Activated CD4-positive, alpha-beta T cell treated with anti-CD3 and anti-CD28 coated beads for 4 hours (primary cell): ENCODE measurements at places on chromosomes 2 and 18.

GRCh38 chr18:77025831-77026363, 106.7 kb downstream of the MBP start:
- no peak for DNase-seq

DNA sequence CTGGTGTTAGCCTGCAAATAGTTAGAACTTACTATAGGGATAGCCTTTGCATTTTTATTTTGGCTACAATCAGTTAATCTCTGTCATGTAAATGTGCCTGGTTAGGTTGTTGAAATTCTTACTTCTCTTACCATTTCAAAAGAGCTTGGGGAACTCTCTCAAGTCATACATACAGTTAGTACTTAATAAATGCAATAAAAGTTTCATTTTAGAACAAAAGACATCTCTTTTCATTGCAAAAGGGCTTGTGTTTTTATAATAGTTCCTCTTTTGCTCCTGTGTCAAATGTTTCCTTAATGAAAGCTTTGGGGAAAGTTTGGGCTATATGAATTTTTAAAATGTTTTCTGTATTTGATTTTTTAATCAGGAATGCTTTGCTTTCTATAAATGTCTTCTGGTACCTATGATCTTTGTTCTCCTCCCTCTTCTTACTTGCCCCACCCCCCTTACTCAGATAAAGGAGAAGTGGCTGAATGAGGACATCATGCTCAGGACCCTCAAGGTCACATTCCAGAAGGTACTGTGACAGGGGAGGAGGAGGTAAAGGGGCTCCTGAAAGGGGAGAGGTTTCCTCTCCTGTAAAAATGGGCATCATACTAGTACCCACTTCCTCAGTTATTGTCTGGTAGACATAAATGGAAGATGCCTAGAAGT, 13.6 kb downstream of the PTPN18 start:
- DNase-seq, result no peak

GRCh38 chr18:72634500-72634899, 90.4 kb upstream of the CBLN2 start:
- DNase-seq, result no peak

DNA sequence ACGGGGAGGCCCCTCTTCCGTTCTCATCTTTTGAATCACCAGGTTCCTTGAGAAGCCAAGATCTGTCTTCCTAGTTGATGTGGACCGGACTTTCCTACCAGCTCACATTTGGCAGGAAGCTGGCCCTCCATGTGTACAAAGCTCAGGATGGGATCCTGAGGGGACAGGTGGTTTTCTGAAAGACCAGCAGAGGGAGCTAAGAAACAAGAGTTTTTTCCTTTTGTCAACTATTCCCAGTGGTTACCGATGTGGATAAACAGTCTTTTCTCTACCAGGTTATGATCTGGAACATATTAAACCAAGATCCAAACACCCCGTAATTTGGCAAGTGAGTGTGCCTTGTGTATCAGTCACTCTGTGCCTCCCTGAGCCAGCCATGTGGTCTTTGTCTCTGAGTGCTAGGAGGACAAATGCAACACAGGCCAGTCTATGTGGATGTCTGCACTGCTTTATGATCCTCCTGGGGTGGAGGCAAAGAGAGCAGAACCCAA, 25.1 kb upstream of the ARHGAP25 start:
- DNase-seq, result no peak

GRCh38 chr2:173990970-173991819, 26.0 kb upstream of the SP3 start:
- no peak for DNase-seq

DNA sequence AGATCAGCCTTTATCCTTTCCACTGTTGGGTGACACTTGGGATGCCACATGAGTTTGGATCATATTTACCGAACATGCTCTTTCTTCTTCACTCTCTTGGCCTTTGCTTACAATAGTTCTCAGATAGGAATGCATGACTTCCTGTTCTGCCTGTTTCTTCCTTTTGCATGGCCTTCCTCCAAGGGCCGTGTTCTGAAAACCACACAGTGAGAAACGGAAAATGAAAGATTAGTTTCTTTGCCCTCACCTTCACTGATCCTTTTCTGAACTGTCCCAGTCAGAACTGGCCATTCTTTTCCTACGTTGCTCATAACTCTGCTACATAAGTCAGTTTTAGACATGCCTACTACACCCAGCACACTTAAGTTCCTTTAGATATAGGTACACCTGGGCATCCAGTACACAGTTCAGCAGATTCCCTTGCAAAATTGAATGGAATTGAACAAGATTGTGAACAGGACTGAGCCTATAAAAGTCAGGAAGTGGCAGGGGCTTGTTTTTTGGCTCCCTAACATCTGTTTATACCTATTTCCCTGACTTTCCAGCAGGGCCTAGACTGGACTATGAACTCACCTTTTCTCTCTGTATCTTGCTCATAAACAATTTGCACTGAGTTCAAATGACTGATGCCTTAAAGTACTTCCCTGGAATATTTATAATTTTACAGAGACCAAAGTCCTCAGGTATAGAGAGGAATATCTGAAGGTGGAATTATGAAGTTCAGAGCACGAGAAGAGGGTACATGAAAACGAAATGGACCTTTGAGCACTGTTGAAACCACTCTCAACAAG, 186.4 kb upstream of the ST6GAL2 start:
- no peak for DNase-seq

GRCh38 chr18:59357928-59358327, 1.1 kb downstream of the LMAN1 start:
- DNase-seq, result peak; percentile 6

- no peak for DNase-seq
Observed at GRCh38 chr2:159614534-159615366, 1.6 kb downstream of the BAZ2B start.

GRCh38 chr2:134657650-134658250, 61.0 kb downstream of the TMEM163 start:
- peak; percentile 39 for DNase-seq

- DNase-seq, result no peak
Observed at GRCh38 chr18:29062921-29063320, 886.0 kb upstream of the CDH2 start.

DNA sequence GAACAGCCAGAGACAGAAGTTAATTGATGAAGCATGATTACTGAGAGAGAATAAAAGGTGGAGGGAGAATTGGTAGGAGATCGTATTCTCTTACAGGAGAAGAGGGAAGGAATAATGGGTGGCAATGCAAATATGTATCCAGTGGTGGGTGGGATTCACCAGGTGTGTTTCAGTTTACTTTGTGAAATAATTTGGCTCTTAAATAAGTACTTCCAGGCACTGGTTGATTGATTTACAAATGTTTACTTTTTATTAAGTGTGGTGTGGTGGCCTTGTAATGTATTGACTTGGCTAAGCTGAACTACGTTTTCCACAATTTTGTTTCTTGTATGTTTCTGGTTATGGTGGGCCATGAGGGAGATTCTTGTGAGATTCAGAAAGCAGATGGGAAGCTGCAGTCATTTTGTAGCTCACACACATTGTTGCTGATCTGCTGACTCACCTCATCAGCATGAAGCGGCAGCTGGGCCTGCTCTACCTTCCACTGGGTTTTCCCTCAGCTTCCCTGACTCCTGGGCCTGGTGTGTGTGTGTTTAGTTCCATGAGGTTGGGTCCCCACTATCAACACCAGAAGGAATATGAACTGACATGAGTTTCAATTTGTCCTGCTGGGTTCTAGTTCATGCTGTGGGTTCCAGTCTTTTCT, 32.6 kb downstream of the MYL12B start:
- DNase-seq, result no peak

DNA sequence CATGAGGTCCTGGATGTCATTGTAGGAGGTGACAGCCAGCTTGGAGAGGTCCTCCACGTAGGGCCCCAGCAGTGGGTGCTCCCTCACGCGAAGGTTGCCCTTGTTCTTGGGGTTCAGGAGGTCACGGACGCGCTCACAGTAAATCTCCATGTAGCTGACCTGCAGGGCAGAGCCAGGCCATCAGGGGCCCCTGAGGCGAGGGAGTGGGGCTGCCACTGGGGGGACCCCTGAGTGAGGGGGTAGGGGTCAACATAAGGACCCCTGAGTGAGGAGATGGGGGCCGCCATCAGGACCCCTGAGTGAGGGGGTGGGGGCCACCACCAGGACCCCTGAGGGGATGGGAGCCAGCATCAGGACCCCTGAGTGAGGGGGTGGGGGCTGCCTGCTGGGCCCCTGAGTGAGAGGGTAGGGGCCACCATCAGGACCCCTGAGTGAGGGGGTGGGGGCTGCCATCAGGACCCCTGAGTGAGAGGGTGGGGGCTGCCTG, 33.6 kb downstream of the KIF1A start:
- no peak for DNase-seq

GRCh38 chr2:36277146-36277808, 78.3 kb upstream of the CRIM1 start:
- DNase-seq, result no peak

DNA sequence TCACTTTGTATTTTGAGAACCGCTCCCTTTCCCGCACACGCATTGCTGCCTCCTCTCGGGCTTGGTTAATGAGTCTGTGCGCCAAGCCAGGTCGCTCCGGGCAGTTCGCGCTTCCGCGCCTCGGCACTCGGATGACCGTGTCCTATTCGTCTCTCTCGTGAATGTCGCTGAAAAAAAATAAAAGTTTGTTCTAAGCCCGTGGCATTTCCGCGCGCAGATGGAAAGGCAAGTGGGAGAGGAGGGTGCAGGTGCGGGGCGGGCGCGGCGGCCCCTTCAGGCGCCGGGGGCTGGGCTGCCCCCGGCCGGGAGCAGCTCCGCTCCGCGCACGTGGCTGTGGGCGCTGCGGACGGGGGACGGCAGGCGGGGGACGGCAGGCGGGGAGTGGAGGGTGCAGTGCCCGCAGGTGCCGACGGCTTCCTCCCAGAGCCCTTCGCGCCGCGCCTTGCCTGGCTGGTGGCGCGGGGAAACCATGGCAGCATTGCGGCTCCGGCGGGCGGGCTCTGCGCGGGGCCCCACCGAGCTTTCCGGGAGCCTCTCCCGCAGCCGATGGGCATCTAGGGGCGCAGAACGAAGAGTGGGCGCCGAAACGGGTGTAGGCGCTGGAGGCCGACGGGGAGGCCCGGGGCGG, 159.6 kb upstream of the SIX2 start:
- DNase-seq, result no peak

DNA sequence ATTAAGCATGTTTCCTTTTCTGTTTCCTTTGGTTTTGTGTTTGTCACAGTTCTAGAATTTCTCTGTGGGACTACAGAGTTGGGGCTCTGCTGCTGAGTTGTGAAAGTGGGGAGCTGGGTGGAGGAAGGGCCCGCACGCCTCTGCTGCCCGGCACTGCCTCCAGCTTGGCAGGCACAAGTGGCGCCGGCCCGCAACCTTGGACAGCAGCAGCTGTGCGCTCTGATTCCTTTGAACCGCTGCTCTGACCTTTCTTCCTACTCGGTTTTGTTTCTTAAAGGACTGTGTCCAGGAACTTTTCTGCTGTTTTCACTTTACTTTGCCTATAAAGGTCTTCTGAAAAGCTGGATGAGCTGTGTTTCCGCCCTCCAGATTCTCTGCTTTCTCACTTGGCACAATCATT, 137.6 kb upstream of the ALPP start:
- DNase-seq, result no peak

GRCh38 chr2:196479350-196479749, 160.2 kb upstream of the CCDC150 start:
- no peak for DNase-seq

- DNase-seq, result no peak
Observed at GRCh38 chr2:53362934-53363333, 404.7 kb upstream of the CHAC2 start.

DNA sequence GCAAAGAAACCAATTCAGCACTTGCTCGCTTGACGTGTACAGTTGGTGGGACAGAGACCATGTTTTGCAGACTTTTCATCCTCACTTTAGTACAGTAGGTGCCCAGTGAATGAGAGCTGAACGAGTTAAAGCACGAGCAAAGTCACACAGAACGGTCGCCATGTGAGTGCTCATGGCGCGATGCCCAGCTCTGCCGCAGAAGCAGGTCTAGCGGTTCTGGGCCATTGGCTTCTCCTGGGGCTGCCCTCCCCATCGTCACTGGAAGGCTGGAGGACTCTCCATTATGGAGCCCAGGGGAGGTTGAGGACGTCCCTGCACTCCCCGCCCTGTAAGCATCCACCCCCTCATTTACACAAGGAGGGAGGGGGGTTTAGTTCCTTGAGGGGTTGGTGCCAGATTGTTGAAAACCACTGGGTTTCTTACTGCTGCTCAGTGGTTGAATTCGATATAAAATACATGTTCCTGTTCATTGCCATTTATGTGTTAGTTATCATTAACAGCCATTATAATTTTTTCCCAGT, 24.9 kb downstream of the PTGR3 start:
- DNase-seq, result no peak

DNA sequence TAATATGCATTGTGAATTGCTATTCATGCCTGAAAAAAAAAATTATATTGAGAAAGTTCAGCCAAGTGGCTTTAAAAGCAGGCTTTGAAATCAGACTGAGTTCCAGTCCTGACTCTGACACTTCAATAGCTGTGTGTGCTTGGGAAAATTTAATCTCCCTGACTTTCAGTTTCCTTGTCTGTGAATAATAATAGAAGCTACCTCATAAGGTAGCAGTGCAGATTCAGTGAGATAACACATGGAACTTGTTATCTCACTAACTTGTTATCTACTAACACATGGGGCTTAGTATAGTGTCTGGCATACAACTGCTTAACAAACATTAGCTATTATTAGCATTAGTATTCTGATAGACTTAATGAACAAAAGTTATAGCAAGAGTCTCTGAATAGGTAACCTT, 14.9 kb downstream of the ALS2 start:
- no peak for DNase-seq

DNA sequence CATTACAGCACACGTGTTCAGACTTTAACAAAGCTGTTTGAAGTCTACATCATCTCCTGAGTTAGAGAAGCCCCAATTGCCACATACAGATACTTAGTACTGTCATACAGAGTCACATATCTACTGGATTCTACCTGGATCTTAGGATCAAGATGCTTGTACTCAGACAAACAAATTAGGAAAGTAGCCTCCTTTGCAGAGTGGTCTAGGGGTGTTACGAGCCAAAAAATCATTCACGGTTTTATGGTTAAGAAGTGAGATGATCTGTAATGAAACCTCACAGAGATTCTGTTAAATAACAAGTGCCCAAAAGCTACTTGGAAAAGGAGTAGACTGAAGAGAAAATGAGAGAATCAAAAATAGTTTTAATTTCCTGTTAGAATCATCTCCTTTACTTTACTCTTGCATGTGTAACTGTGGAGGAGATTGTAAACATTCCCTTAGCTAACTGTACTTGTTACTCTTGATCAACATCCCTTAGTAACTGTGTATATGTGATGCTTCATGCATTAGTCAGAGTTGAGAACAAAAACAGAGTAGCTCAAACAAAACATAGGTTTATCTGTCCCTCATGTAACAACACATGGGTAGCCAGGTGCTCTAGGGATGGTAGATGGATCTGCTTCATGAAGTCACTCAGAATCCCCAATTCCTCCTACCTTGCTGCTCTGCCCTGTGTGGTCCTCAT, 16.4 kb upstream of the IL1RL1 start:
- DNase-seq, result no peak

GRCh38 chr2:158202161-158202815, 100.6 kb downstream of the UPP2 start:
- no peak for DNase-seq
